Spleen (tissue), 13 donors: ENCODE measurements at places on chromosomes 7 and 10.

GRCh38 chr10:46555713-46556514 is 544 bp downstream of the GPRIN2 start:
- peak overlapping the region; percentile 30 for H3K4me3 ChIP-seq
- H3K36me3 ChIP-seq = no peaks in the 10 kb centered on the region
- H3K4me1 ChIP-seq = peaks cover 7% of the 10 kb centered on the region
- peak; percentile 77 for DNase-seq
- no peak overlapping the region for H3K27ac ChIP-seq

DNA sequence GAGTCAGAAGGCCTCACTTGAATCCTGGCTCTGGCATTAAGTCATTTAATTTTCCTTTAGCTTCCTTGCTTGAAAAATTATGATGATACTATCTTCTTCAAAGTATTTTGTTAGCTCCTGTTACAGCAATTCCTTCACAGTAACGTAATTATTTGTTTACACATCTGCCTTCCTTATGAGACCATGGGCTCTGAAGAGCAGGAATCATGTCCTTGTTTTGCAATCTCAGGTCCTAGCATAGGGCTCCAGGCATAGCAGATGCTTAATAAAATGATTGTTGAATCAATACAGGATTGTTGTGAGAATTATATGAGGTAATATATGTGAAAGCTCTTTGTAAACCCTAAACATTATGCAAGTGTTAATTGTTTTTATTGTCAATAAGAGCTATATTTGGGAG is 25.5 kb downstream of the KLHDC10 start:
- H3K4me1 ChIP-seq = no peaks in the 10 kb centered on the region
- no peak overlapping the region for H3K4me3 ChIP-seq
- H3K36me3 ChIP-seq = peaks cover 5% of the 10 kb centered on the region
- DNase-seq = no peak
- H3K27me3 ChIP-seq = no peaks in the 10 kb centered on the region
- H3K27ac ChIP-seq = no peak overlapping the region

DNA sequence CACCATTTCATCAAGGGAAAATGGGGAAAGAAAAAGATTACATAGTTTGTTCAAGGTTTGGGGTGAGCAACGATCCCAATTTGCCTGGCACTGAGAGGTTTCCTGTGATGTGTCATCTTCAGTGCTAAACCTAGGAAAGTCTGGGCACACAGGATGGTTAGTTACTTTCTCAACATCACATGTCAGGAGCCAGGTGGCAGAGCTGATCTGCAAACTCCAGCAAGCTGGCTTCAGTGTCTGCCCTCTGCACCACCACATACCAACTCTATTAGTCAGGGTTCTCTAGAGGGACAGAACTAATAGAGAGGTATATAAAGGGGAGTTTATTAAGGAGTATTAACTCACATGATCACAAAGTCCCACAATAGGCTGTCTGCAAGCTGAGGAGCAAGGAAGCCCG is 11.3 kb downstream of the ADAM12 start:
- DNase-seq = no peak

GRCh38 chr10:93593254-93593653 is 7.8 kb downstream of the RBP4 start:
- H3K4me1 ChIP-seq = peaks cover 4% of the 10 kb centered on the region
- no peaks in the 10 kb centered on the region for H3K36me3 ChIP-seq
- no peak overlapping the region for H3K27ac ChIP-seq
- DNase-seq = no peak
- H3K27me3 ChIP-seq = peaks cover 43% of the 10 kb centered on the region
- H3K4me3 ChIP-seq = no peak overlapping the region
